ENCODE measurements at places on chromosomes 7 and 10.

- DNase-seq = peak; percentile 65
These were observed 4.6 kb downstream of the TRPV6 start for GRCh38 chr7:142880876-142881505.

DNA sequence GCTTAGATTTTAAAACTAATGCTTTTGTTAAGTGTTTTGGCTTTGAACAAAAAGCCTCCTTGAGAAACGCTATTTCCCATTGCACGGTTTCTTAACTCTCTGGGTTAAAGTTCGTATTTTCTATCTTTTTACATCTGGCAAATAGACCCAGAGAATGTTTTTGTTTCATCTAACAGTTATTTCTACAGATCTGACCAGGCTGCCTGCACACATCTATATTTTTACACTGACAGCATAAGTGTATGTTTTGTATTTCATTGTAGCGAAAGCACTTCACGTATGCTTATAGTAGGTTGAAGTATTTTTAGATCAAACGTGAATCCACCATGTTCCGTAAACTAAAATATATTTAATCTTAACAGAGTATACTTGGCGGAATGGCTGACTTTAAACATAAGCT lies 477.3 kb downstream of the SDK1 start:
- DNase-seq = no peak

DNA sequence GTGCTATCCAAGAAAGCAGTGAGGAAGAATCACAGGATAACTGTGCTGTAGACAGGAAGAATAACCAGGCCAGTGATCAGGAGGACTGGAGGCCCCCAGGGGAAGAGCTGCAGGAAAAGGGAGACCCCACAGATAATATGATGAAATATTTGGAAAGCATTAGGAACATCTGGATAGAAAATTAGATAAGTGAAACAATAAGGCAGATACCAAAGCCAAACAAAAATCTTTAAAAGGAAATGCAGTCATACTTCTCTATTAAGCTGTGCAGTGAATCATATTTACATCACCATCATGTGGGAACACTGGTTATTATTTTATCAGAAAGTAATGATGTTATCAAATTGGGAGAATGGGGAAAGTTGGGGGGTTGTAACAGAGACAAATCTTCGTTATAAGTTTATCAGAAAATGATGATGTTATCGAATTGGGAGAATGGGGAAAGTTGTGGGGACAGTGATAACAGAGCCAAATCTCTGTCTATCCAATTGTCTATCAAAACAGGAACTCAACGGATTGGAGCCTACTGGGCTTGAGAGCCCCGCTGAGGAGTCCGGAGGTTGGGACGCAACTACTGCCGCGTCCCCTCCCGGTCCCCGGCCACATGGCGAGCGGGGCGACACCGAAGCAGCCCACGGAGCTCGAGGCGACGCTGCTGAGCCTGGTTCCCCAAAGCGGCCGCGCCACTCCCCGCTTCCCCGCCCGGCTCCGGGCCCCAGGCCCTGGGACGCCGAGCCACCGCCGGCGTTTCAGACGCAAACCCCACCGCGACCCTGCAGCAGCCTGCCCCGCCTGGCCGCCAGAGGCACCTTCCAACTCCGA lies 14.0 kb upstream of the RALA start:
- no peak for DNase-seq

GRCh38 chr10:89085153-89085552 lies 94.6 kb downstream of the FAS start:
- no peak for DNase-seq

GRCh38 chr7:121328508-121329190 lies at the start of gene WNT16:
Gene WNT16 (plus strand): TSS chr7:121329000. CDS start chr7:121329293, 293 bp downstream.
- DNase-seq = no peak

DNA sequence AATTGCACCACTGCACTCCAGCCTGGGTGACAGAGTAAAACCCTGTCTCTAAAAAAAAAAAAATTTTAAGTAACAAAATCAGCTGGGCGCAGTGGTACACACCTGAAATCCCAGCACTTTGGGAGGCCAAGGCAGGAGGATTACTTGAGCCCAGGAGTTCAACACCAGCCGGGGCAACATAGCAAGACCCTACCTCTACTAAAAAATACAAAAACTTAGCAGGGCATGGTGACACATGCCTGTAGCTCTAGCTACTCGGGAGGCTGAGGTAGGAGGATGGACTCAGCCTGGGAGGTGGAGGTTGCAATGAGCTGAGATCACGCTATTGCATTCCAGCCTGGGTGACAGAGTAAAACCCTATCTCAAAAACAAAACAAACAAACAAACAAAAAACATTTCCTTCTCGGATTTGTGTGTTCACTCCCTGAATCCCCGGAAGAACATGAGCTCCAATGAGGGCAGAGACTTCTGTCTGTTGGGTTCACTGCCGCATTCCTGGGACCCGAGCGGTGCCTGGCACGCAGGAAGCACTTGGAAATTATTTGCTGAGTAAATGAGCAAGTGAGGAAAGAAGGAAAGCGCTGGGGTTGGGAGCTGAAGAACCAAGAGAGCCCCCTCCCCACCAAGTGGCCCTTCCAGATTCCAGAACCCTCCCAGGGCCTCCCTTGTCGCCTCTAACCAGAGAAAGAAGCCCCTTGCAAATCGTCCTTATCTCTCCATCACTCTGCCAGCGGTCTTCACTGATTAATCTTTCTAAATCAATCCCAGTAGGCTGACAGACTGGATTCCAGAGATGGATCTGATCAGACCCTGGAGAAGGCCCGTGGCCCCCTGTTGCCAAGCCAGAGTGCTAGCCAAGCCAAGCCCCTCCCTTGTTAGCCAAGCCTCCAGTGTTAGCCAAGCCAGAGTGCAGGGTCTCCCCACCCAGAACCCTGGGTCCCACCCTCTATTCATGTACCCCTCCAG lies 6.2 kb downstream of the TNRC18 start:
- no peak for DNase-seq

DNA sequence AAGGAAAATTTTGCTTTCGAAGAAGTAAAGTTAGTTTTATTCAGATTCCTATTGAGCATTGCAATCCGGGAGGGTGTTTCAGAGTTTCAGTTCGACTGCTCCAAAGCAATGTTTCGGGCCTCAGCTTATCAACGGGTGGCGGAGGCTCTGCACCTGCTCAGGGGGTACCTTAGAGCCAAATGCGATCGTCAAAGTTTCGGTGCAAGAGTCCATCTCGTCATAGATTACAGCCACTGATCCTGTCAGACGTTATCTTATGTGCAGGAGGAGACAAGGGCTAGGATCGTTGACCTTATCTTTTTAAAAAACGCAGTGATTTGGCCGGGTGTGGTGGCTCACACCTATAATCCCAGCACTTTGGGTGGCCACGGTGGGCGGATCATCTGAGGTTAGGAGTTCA lies 3.8 kb upstream of the COX19 start:
- DNase-seq = no peak

DNA sequence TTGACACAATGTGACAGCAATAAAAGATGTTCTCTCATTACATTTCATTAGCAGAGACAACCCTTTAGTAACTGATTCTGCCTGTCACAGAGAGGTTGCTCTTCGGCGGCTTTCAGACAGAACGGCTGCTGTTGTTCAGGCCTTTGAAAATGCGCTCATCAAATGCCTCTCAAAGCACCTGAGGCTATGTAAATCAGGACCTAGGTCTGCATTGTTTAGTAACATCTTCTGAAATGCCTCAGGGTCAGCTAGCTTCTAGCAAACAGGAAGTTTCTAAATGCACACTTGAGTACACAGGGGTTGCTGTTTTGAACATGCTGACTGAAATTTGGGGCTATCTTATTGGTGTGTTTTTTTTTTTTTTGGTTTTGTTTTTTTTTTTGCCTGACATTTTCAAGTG lies 143.3 kb upstream of the DKK1 start:
- DNase-seq = no peak
